ENCODE measurements at places on chromosomes 12 and 14.

GRCh38 chr14:73633116-73634010, 11.4 kb upstream of the DNAL1 start:
- no peak for DNase-seq

DNA sequence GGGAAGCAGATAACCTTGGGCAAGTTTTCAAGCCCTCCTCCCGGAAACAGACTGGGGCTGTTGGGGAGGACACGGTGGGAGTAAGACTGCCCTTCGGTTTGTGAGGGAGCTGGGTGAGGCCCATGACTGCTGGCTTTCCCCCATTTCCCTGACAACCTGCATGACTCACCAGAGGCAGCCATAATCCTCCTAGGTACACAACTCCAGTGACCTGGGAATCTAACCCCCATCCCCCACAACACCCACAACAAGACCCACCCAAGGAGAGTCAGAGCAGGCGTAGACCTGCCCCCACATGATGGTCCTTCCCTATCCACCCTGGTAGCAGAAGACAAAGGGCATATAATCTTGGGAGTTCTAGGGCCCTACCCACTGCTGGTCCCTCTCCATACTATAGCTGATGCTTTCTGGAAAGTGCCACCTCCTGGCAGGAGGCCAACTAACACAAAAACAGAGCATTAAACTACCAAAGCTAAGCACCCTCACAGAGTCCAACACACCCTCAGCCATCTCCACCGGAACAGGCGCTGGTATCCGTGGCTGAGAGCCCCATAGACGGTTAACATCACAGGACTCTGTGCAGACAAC, 14.8 kb downstream of the DDX24 start:
- peak; percentile 5 for DNase-seq

DNA sequence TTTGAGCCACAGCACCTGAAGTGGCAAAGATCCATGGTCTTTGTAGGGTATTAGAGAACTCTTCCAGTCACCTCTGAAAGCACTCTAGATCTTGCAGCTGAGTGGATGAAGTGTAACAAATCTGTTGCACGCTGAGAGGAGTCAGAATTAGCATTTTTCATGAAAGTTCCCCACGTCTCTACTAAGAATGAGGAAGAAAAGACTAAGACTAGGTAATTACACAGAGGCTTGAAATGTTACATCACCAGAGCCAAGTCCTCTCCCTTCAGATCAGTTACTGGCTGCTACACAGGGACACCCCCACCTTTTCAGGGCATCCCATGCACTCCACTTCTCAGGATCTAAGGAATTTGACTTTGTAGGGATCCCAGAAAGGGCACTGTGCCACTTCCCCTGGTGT, 98.6 kb upstream of the FKBP4 start:
- no peak for DNase-seq

GRCh38 chr14:65261946-65262345, 150.6 kb upstream of the FUT8 start:
- DNase-seq: no peak

DNA sequence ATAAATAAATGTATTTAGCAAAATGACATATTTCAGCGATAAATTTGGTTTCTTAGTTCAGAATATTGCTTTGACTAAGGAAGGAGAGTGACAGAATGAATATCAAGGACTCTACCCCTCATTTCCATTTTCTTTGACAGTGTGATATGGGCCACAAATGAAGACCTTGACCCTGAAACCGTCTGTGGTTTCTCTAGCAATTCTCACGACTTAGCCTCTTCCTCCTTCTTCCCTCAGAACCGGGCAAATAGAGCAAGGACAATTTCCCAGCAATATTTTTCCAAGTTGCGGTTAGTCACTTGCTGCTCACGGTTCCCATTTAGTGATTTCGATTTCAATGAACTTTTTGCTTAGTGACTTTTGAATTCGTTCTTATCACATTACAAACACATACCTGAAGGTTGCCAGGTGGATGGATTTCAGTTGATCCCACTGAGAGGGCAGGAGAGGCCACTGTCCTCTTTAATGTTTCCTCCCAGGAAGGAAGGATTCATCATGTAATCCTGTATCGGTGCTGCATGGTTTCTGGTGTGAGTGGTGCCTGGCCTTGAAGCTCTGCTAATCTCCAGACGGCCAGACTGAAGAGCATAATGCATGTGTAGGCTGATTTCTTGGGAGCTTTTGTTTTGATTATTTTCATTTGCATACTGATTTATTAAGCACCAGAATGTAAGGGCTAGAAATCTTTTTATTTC, 77.6 kb downstream of the CHST11 start:
- no peak for DNase-seq

DNA sequence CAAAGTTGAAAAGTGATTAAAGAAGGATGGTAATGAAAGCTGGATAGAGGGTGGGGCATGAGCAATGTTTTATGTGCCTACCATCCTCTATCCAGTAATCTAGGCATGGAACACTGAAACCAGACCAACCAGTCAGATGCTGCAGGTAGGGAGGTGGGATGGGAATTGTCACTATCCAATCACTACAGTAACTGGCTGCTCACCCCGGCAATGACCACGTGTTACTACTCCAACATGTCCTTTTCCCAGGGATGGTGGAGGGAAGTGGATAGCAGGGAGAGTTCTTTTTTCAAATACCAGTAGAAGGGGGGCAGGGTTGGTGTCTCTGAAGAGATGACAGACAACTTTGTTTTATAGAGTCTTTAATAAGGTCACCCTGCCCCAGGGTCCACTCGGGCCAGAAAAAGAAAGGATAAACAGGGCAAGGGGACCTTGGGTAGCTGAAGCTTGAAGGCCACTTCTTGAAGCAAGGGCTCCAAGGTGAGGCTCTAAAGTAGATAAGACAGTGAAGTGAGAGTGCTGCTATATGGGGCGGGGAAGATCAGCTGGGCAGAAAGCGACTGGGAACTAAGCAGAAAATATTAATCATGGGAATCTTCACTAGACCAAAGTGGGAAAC, 14.7 kb upstream of the CDH24 start:
- DNase-seq: no peak

DNA sequence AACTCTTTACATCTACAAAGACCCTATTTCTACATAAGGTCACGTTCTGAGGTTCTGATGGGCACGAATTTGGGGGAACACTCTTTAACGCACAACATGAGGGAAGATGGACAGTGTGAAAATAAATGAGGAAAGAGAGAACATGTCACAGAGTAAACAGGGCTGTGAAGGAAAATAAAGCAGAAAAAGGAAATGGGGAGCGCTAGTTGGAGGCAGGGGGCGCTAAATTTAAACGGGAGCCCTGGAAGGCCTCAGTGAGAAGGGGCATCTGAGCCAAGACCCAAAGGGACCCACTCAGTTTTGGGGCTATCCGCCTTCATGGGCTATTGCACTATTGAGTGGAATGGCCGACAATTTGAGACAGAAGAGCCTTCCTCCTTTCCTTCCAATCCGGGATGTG, 50.5 kb downstream of the PLXNC1 start:
- no peak for DNase-seq

DNA sequence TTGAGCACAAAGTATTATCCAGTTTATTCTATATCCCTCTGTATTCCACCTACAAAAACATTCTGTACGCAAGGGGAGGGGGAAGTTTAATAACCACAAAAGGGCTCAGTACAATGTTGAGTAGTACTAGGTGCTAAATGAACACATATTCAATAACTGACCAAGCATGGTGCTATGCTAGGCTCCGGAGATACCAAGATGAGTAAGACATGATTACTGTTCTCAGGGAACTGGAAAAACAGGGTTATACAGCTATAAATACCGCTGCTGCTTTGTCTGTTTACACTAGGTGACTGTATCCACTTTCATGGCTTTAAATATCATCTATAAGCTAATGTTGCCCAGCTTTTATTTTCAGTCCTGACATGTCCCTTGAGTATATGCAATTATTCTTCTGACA, 135.8 kb downstream of the INSM2 start:
- peak; percentile 90 for DNase-seq

- DNase-seq: no peak
These were observed 6.6 kb upstream of the AAAS start for GRCh38 chr12:53328043-53328435.

DNA sequence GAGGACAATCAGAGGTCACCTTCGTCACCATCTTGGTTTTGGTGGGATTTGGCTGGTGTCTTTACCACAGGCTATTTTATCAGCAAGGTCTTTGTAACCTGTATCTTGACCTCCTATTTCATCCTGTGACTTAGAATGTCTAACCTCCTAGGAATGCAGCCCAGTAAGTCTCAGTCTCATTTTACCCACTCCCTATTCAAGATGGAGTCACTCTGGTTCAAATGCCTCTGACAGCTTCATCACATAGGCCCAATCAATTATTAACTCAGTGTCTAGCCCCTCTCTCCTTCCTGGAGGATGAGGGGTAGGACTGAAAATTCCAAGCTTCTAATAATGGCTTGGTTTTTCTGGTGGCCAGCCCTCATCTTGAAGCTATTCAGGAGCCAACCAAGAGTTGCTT, 111.4 kb upstream of the NAP1L1 start:
- DNase-seq: no peak

DNA sequence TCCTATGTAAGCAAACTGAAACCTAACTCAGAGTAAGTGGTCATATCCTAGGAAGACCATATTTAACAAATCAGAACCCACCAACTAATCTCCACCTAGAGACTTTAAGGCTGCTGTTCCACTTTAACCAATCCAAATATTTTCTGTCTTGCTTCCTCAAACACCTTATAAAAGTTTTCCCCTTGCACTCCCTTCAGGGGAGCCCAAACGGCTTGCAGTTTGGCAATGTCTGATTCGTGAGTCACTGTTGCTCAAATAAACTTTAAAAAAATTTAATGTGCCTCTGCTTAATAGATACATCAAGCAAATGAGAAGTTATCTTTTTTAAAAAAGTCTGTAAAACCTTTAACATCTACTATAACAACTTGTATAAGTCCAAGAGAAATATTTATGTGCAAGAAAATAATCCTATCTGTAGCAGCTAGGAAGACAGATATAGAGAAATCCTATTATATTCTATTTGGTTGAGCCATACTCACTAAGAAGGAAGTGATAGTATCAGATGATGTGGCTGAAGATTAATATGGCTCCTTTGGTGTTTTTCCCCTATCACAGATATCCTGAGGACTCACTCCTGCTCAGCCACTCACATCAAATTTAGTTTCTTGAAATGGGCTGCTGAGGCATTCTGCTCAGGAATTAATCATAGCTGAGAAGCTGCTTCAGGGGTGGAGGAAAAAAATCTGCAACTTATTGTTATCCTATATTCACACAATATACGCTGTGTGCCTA, 65.1 kb upstream of the DUSP6 start:
- DNase-seq: no peak

- no peak for DNase-seq
These were observed 191.2 kb downstream of the AEBP2 start for GRCh38 chr12:19630536-19630935.

- no peak for DNase-seq
These were observed 791 bp downstream of the TMEM233 start for GRCh38 chr12:119594399-119594730.

DNA sequence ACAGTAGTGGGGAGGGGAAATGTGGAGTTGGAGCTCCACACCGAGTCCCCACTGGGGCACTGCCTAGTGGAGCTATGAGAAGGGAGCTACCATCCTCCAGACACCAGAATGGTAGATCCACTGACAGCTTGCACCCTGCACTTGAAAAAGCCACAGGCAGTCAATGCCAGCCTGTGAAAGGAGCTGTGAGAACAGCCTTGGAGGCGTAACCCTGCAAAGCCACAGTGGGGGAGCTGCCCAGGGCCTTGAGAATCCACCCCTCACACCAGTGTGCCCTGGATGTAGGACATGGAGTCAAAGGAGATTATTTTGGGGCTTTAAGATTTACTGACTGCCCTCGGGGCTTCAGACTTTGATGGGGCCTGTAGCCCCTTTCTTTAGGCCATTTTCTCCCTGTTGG, 12.5 kb downstream of the CTSG start:
- DNase-seq: no peak

- no peak for DNase-seq
These were observed 27.4 kb upstream of the FBXO34 start for GRCh38 chr14:55243813-55244212.

DNA sequence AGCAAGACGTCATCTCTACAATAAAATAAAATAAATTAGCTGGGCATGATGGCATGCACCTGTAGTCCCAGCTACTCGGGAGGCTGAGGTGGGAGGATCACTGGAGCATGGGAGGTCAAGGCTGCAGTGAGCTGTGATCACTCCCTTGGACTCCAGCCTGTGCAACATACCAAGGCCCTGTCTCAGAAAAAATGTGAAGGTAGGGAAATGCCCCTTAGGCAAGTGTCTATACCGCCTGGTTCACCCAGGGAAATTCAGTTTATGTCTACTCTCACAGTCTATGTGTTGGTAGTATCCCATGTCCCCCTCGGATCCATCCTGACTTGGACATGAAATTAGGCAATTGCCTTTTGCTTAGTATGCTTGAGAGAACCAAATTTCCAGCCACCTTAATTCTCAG, 88.4 kb upstream of the TMEM132C start:
- no peak for DNase-seq

GRCh38 chr12:13130981-13131380, 27.5 kb upstream of the GSG1 start:
- no peak for DNase-seq

GRCh38 chr12:97503073-97503855, 40.7 kb downstream of the RMST start:
- no peak for DNase-seq

Measured in epithelial cell of prostate (primary cell).